Nephron progenitor cell (in vitro differentiated cells): ENCODE measurements at places on chromosomes 2 and 18.

DNA sequence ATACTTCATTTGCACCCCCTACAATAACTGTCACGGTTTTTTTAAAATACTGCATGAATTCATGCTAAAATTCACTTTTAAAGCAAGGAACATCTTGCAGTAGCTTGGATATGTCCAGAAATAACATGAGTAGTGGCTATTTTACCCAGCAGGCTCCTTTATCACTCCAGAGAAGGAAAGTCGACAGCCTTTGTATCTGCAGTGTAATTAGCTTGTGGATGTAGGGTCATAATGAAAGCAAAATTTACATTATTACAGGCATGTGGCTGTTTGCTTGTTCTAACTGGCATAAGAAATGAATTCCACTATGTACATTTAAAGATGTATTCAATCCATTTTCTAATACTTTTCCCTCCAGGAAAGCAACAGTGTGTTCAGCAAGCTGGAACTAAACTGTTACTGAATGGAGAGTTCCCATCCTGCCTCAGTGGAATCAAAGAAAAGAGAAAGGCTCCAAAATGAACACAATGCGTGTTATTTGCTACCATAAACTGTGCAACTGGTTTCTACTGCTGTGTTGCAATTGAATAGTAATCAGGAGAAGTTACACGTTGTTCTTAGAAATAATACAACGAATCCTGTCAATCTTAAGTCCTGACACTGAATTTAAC is 321.2 kb upstream of the VRK2 start:
- DNase-seq: no peak
- H3K36me3 ChIP-seq: no peaks in the 10 kb centered on the region
- no peak overlapping the region for H3K27ac ChIP-seq
- peaks cover 3% of the 10 kb centered on the region for H3K4me1 ChIP-seq
- no peak overlapping the region for H3K4me3 ChIP-seq

DNA sequence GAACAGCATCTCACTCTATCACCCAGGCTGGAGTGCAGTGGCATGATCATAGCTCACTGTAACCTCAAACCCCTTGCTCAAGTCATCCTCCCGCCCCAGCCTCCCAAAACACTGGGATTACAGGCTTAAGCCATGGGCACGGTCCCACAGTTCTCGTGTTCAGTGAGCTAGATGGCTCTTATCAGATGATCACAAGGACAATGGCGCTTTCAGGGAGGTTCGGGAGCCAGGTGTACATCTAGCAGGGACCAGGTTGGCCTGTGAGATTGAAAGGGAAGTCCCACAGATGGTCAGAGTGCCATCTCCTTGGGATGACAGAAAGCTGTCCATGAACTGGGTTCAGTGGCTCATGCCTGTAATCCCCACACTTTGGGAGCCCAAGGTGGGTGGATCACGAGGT is 14.1 kb upstream of the FHOD3 start:
- H3K4me1 ChIP-seq: no peaks in the 10 kb centered on the region
- H3K4me3 ChIP-seq: no peak overlapping the region
- peaks cover 23% of the 10 kb centered on the region for H3K27me3 ChIP-seq
- H3K27ac ChIP-seq: no peak overlapping the region
- no peaks in the 10 kb centered on the region for H3K36me3 ChIP-seq

- peak overlapping the region; percentile 86 for H3K27ac ChIP-seq
- peaks cover 53% of the 10 kb centered on the region for H3K4me1 ChIP-seq
- DNase-seq: no peak
- H3K36me3 ChIP-seq: no peaks in the 10 kb centered on the region
- H3K4me3 ChIP-seq: no peak overlapping the region
These were observed 124.6 kb downstream of the VIT start for GRCh38 chr2:36820942-36821605.

GRCh38 chr2:40244251-40244650 is 207.6 kb downstream of the SLC8A1 start:
- no peaks in the 10 kb centered on the region for H3K36me3 ChIP-seq
- peaks cover 33% of the 10 kb centered on the region for H3K4me1 ChIP-seq

- H3K4me3 ChIP-seq: no peak overlapping the region
- DNase-seq: no peak
- H3K4me1 ChIP-seq: no peaks in the 10 kb centered on the region
These were observed 192.8 kb upstream of the ZNF521 start for GRCh38 chr18:25544546-25545287.
